ENCODE measurements at places on chromosomes 7 and 10.

GRCh38 chr10:35329520-35329919 lies 6.8 kb upstream of the CCNY start:
- DNase-seq: no peak

GRCh38 chr7:151672716-151673115 lies 153.0 kb upstream of the RHEB start:
- DNase-seq: no peak

- DNase-seq: no peak
These were observed 92.7 kb downstream of the SEMA3D start for GRCh38 chr7:85094046-85094725.

DNA sequence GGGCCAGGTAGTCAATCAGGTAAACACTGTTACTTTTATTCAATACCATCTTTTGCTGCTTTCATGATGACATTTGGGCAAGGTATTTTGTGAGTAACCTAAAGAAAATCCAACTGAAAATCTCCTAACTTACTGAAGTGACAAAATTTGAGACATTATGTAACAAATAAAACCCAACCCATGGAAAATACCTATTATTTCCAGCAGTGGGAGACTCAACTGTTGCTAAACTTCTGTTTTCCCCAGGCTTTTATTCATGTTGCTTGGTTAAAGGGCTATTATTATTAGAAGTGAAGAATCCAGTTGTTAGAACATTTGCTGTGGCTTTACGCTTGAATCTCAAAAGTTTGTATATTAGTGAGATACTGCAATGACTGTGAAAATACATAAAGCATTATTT lies 215.9 kb downstream of the MDFIC start:
- no peak for DNase-seq

GRCh38 chr7:29297194-29297890 lies 102.8 kb downstream of the CHN2 start:
- DNase-seq: no peak

DNA sequence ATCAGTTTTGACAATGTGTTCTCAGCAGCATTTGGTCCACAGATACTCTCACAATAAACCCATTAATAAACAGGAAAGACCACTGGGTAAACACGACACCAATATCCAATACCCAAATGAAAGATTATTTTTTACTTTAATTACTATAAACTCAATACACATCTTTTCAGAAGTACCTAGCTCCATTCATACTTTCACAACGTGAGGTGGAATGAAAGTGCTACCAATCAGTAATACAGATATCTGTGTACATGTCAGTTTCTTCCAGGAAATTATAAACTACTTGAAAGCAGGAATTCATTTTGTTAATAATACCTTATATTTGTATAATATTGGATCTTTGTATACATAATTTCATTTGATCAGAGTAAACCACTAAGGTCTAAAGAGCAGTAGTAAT lies 11.9 kb downstream of the CDK6 start:
- DNase-seq: no peak

GRCh38 chr10:11993834-11994468 lies 48.7 kb downstream of the UPF2 start:
- no peak for DNase-seq

DNA sequence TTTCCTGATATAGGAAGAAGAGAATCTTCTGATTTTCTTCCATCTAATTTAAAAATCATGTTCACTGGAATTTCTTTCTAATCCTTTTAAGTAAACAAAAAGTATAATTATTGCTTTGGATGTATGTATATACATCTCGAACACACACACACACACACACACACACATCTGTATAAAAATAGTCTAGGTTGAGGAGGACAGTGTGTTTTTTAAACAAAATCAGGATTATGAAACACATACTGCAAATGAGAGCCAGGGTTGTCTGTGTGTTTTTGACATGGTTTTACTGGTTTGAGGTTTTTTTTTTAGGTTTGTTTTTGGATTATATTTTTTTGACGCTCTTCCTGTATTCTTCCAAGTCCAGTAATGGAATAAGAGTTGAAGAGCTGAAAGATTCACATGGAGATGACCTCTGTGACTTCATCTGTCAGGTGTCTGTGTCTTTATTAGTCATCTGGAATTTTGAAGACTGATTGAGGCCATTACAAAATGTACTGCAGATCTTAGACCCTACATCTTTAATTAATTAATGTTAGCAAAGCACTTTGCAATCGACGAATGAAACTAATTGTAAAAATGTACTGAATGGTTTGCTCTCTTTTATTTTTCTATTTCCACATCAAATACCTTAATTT lies 237.1 kb downstream of the SUGCT start:
- DNase-seq: peak; percentile 5

- no peak for DNase-seq
These were observed 31.7 kb downstream of the CAMK1D start for GRCh38 chr10:12380999-12381398.

- no peak for DNase-seq
These were observed 9.3 kb downstream of the MICALL2 start for GRCh38 chr7:1449951-1450350.

DNA sequence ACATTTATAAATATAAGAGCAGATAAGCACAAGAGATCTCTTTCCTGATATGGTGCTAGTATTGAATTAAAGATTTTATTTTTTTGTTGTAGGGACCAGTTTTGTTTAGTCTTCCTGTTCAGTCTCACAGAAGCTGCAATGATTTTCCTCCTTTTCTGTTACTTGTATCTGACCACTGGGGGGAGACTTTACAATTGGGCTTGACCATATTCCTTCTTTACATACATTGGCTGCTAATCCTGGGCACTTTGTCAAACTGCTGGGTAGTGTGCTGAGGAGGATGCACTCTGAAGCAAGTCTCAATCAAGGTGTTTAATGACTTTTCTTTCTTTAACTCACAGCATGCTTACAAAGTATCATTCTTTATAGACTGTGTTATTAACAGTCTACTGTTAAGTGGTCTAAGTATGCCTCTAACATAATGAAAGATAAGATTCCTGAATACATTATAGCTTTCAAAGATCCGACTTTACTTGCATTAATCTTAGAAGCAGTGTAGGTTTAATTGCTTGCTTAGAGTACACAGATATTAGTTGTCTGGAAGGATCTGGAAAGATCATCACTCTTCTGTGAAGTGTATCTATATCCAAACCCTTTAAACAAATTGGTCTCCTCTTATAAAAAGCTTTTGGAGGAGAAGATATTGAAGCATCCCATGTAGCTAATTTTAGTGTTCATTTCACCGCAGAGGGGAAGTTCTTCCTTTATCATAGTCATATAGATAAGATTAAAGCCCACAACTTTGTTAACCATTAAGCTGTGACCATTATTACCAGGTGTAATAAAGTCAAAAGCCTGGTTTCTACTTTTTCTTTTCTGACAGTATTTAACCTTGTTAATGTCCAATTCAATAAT lies 3.1 kb downstream of the PALS2 start:
- peak; percentile 72 for DNase-seq

DNA sequence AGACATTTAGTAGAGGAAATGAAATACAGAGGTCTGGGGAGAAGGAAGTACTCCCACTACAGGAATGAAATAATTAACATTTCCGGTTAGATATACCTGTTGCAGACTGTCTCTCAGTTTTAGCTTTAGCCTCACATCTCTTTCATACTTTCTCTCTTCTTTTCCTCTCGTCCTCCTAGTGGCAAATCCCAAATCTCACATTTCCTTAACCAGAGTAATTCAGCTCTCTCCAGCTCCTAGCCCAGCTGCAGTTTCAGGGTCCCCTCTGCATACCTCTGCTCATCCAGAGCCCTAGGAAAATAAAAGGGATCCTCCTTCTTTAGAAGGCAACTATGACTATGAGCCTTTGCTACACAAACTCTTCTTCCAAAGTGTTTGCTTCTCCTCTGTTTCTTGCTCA lies 643.2 kb downstream of the PHTF2 start:
- no peak for DNase-seq

DNA sequence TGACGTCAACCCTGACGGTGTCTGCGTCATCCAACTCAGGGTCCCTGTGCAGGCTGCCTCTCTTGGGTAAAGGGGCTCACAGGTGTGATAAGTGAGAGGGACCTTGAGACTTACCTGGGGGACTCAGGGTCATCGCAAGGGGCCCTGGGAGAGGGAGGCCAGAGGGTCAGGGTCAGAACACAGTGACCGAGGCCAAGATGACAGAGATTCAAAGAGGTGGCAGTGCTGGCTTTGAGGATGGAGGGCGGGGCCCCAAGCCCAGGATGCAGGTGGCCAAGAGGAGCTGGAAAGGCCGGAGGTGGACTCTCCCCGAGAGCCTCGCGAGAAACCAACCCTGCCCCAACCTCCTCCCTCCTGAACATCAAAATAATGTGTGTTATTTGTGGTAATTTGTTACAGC lies 165.2 kb upstream of the PPP2R2D start:
- DNase-seq: no peak

DNA sequence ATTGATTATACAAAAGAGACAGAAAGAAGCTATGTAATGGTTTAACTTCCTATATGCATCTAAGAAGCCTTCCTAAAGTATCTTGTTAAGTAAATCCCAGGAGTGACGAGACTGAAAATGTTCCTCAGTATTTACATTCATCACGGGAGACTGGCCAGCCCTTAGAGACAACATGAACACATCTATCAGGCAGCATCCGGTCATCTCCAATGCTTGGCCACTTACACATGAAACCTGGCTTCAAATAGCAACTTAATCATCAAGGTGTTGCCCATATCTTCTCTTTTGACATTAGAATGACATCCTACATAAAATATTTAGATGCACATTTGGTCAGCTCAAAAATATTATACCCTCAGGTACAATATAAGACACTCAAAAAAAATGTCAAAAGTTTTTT lies 33.8 kb downstream of the ERCC6 start:
- DNase-seq: no peak

DNA sequence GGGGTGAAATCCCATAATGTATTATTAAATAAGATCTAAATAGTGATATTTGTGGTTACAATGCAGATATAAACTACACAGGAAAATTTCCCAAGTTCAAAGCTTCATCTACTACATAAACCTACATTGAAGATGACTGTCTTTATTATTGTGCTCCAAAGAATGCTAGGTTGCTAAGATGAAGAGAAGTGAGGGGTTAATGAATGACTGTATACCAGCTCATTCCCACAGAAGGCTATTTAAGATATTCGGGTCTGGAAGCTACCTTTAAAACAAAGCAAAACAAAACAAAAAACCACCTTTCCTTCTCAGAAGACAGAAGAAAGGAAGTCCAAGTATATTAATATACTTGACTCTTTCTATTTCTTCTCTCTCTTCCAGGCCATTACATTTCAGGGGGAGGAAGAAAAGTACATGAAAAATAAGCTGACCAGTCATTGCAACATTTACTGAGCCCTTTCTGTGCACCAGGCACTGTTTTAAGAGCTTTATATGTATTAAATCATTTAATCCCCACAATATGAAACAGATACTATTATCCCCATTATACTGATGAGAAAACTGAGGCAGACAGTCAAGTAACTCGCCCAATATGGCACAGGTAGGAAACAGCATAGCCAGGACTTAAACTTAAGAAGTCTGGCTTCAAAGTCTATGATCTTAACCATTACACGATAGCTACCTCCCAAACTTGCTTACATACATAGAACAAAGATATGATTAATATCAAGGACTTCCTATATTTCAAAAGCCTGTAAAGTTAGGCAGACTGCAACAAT lies 48.1 kb downstream of the TNPO3 start:
- no peak for DNase-seq

DNA sequence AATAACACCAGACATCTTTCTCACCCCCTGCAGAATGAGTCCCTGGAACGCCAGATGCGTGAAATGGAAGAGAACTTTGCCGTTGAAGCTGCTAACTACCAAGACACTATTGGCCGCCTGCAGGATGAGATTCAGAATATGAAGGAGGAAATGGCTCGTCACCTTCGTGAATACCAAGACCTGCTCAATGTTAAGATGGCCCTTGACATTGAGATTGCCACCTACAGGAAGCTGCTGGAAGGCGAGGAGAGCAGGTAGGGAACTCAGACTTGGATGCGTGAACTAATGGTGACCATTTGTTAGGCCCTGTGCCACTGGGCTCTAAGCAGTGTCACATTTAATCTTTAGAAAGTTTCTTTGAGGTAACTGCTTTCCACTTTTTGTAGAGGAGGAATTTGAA lies 7.1 kb downstream of the VIM start:
- DNase-seq: peak; percentile 39

DNA sequence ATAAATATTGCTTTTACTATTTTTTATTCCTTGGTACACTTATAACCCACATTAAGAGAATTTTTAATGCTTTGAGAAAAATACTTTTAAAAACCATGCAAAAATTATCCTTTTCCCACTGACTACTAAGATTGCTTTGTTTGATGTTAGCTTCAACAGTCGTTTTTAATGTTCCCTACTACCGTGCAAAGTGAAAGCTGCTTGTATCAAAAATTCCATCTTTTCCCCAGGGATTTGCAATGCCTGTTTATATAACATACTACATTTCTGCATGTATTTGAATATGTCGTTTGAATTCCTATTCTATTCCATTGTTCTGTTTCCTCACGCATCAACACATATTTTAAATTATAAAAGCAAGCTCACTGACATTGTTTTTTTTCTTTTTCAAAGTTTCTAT lies 54.4 kb downstream of the TFPI2 start:
- no peak for DNase-seq

DNA sequence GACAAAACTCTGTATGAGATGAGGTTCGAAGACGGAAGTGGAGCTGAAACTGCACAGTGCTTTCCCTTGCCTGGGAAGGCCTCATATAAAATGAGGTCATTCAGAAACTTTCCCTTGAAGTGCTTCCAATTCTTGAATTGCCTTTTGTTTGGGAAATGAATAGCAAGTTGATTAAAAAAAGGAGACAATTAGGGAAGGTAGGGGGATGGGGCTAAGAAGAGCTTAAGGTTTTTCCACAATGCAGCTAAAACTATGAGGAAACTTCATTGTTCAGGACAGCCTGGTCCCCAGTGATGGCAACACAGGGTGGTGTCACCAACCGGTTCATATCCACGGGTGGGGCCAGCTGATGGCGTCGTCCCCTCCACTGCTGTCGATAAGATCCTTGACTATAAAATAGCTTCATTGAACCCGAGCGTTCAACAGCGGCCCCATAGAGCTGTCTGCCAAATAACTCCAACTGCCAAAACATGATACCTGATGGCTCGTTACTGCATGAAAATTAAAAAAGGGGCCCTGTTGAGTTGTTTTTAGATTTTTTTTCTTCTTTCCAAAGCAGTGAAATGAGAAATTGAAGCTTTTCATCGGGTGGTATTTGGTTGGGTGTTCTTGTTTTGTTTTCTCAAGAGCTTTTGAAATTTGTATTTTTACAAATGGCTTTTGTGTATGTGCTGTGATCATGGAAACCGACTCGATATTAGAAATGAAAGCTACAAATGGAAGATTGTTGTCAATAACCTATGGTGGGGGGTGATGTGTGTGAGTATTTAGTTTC lies 2.8 kb upstream of the CELF2 start:
- DNase-seq: no peak

DNA sequence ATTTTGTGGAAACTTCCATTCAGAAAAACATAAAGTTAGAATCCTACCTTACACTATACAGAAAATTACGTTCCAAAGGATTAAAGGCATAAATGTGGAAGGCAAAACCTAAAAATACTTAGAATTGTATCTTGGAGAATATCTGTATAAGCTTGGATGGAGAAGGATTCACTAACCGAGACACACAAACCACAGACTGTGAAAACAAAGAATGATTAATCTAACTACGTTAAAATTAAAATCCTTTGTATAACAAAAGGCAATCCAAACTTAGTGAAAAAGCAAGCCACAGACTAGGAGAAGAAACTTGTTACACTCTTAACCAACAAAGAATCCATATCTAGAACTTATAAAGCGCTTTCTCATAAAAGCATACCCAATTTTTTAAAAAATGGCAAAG lies 678.8 kb downstream of the INHBA start:
- no peak for DNase-seq

- DNase-seq: no peak
These were observed 578.7 kb downstream of the GRID1 start for GRCh38 chr10:85787881-85788280.

All from EL (cell line).